ENCODE measurements at places on chromosomes 13 and 19.

GRCh38 chr13:93554514-93554913 lies 327.9 kb downstream of the GPC6 start:
- DNase-seq: no peak

- DNase-seq: no peak
These were observed 35.0 kb upstream of the KLF2 start for GRCh38 chr19:16289594-16289993.

- no peak for DNase-seq
These were observed 500.9 kb upstream of the HTR2A start for GRCh38 chr13:47397739-47398138.

- DNase-seq: no peak
These were observed 27.1 kb downstream of the ONECUT3 start for GRCh38 chr19:1780272-1780958.

DNA sequence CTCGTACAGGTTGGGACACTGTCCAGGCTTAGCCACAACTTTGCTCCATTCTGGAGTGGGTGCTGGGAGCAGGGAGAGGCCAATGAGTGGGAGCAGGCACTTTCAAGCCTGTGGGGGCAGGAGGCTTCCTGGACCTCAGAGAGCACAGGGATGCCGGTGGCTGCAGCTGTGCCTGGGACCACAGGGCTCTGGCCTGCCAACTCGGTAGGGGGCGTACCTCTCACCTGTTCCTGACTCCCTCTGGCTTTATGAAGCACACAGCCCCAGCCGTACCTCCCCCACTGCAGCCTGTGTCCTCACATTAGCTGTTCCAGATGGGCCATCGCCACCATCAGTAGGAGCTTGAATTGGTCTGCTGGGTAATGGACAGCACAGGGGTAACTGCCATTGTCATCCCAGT lies 278.7 kb upstream of the KLHL1 start:
- no peak for DNase-seq

DNA sequence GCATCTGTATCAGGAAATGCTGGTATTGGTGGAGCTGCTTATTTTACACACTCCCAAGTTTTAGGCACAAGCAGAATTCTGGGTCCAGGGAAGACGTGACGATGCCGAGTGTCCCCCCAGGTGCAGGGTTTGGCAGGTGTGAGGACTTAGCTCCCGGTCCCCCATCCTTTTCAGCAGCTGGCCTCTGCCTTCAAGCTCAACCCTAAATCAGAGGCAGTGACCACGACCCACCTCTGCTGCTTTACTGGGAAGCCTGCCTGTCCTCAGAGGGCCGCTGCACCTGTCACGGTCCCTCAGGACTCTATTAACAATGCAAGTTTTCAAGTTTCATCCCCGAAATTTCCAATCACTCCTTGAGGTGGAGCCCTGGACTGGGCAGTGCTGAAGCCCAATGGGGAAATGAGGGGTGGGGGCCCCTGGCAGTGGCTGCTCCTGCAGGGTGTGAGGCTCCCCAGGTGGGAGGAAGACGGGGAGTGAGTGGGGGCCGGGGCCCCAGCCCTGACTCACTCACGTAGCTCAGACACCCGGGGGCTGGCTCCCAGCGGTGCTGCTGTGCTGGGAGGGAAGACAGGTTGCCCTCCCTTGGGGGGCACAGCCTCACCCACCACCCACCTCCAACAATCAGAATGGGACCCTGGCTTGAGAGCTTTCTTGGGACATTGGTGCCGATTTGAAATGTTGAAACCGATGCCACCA lies 92.6 kb upstream of the MCF2L start:
- no peak for DNase-seq

DNA sequence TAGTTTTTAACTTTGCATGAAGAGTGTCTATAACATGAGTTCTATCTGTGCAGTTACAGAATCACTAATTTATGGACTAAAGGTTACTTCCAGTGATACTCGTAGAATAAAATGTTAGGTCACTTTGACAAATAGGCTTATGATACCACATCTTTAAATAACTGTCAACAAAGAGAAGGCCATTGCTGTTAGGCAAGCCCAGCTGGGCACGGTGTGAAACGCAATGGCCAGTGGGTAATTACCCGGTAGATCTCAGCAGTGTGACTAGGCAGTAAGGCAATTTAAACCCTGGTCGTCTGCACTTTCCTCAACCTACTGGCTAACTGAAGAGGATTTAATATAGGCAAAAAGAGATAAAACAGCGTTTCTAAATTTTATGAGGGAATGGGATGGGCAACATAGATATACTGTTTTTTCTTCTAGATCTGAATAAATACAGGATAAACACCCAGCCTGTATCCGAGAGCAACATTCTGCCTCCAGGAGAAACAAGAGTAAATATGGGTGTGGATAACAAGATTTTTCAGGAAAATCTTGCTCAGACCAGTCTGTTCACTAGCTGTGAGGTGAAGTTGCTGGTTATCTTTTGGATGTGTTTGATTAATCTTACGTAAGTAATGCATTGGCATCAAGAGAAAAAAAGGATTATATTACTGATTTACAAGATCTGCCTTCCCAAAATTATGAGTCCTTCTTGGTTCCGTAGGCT lies 631.3 kb downstream of the EFNB2 start:
- DNase-seq: no peak

Data from thoracic aorta (tissue), 2 donors.